Stimulated activated CD4-positive, alpha-beta T cell treated with anti-CD3 and anti-CD28 coated beads, TNF-alpha, amount 100 ng/mL, for 48 hours (primary cell): ENCODE measurements at places on chromosomes 5 and 9.

DNA sequence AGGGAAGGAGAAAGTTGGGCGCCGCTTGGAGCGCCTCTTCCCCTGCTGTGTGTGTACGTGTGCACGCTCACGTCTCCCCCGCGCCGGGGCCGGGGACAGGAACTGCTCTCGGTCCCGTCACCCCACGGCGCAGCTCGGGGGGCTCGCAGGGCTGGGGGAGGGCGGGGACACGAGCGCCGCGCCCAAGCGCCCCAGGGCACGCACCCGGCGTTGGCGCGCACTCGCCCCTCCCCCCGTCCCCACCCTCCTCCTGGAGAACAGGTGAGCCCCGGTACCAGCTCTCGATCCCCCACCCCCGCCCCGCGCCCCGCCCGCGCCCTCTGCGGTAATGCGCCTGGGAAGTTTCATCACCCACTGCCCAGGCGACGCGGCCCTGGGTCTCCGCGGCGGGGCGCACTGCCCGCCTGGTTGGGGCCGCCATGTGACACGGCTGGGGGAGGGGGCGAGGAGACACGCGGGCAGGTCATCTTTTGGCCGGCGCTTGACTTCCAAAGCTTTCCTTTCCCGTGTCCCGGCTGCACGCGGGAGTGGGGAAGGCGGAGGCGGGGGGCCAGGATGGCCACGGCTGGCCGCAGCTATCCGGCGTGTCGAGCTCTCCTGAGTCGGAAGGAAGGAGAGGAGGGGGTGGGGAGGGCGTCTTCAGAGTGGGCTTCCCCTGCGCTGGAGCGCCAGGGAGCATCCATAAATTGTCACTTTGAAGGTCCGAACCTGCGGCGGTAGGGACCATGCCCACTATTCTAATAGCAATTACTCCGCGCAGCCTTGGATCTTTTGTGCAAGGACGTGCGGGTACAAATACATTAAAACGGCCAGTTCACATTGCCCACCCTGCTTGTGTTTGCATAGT, 1.5 kb upstream of the STC2 start:
- DNase-seq, result peak; percentile 64

DNA sequence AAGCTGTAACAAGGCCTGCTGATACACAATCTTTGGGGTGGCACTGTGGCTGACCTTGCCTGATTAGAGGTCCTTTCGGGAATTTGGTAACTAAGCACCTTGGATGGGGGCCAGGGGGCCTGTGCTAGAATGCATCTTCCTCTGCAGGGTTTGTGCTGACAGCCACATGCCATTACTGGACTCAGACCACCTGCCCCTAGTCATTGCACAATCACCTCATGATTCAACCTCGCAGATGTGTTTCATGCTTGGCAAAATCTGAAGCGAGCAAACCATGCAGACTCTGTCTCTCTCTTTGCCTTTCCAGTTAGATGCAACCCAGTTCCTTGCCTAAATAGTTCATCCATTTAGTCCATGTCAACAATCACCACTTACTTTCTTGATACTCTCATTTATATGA, 96.5 kb upstream of the ERCC6L2 start:
- DNase-seq, result no peak

DNA sequence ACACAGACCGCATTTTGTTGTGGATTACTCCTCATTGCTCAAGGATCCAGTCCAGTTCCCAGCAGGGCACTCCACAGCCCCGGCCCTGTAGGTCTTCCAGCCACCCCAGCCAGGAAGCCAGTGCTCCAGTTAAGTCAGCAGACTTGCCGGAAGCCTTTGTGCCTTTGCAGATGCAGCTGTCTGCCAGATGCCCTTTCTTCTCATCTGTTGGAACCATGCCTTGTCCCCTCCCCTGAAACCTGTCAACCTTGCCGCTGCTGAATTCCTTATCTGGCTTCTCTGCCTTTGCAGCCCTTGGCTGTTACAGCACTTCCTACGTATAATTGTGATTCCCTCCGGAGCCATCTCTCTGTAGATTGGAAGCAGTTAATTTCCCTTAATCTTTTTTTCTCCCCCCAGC, 28.4 kb downstream of the PSAT1 start:
- no peak for DNase-seq

DNA sequence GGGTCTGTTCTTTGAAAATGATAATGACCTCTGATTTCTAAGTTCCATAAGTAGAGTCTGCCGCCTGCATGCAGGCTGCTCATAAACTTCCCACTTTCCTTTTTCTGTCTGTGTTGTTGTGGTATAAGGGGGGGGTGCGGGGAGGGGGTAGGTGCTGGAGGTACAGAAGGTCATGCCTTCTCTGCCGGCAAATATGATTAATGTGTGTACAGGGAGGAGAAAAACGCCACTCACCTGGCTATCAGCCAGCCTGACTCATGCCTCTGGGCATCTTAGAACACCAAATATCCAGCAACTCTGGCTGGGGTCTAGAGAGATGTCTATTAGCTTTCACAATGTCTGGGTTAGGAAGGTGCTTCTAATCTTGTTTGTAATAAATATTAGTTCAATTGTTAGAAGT, 128.3 kb downstream of the EFNA5 start:
- no peak for DNase-seq

DNA sequence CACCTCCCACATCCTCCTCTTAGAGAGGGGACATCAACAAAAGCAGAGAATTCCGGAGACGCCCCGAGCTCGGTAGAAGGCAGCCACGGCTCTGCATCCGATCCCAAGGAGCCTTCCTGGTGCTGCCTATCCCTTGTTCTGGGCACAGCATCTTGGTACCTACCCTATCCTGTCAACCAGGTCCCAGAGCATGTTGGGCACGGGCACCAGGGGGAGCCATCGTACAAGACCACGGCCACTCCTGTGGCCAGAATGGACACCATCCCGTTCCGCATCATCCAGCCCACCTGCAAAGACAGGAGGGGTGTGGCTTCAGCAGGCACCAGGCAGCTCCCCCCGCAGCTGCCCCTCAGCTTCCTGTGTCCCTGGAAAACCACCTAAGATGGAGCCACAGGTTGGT, 62.7 kb upstream of the ZNF354A start:
- no peak for DNase-seq

DNA sequence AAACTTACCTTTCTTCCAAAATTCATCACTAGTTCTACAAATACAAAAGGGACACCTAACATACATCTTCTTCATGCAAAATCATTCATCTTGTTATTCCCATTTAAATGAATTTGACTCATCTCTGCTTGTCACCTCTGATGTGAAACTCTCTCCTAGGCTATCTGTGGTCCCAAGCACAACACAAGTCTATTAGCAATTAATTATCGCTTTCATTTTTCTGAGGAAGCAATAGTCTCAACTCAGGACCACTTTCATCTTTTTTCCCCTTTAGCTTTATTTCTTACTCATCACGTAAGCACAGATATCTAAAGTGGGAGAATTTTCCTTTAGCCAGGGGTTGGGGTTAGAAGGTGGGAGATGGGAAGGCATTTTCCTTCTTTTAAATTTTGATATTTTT, 131.9 kb downstream of the ST8SIA4 start:
- no peak for DNase-seq

DNA sequence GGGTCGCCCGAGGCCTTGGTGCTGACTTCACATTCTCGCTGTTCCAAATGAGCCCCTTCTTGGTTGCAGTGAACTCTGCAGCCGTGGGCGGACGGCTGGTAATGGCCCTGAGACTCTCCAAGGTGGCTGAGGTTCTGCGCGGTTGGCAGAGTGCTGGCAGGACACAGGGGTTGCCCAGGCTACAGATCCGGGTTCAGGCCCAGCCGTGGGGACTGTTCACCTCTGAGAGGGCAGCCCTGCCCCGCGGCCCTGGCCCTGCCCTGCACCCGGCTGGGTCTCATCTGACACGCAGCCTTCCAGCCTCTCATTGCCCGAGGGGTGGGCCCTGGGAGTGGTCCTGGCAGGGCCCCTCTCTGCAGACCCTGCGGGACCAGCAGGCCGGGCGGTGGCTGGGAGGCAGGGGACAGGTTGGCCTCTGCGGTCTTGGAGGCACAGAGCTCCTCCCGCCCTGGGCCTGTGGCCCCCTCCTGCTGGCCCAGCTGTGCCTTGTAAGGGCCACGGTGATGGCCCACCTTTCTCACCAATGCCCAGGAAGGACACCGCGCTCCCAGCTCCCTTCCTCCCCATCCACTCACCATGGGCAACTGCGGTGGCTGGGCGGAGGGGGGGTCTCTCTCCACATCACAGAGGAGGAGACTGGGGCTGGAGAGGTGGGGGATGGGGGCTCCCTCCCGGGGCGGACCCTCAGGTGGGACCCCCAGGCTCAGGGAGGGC, 51.6 kb downstream of the AHRR start:
- no peak for DNase-seq

DNA sequence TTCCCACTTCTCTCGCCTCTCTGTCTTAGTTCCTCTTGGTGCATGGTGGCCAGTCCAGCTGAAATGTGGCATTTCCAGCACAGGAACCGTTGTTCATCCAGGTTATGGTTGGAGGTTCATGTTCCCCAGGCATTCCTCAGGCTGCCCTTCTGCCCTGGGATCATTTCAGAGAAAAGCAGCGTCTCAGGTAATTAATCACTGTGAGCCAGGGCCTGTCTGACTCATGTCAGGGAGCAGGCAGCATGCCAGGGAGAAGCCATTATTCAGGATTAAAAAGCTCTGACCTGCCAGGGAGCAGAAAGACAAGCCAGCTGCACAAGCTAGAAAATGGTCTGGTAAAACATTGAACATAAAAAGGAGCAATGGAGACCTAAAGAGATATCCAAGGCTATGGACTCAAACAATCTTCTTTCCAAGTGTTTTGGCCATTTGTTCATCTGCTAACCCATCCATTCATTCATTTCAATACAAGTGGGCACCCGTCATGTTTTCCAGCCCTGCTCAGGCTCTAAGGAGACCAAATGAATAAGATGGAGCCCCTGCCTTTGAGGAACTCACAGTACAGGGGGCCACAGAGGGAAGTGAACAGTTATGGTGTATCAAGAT, 241.4 kb downstream of the DRD1 start:
- DNase-seq, result no peak

GRCh38 chr9:75452512-75452911, 364.2 kb downstream of the OSTF1 start:
- DNase-seq, result no peak

GRCh38 chr9:71703172-71703872, 65.0 kb downstream of the CEMIP2 start:
- DNase-seq, result no peak

DNA sequence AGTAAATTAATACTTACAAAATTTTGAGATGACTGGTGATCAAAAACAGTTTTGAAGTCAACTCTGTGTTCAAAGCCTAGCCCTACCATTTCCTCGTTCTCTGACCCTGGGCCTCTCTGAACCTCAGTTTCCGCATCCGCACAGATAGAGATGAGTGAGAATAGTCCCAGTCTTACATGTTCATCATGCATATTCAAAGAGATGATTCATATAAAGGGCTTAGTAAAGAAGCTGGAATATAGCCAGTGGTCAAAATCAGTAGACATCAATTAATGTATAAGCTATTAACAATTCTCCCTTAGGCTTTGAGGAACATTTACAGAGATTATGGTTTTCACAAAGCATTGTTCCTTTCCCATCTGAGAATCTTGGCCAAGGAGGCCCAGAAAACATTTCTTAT, 250.6 kb downstream of the SPOCK1 start:
- no peak for DNase-seq

GRCh38 chr9:120438111-120438510, 141.9 kb downstream of the CDK5RAP2 start:
- no peak for DNase-seq

DNA sequence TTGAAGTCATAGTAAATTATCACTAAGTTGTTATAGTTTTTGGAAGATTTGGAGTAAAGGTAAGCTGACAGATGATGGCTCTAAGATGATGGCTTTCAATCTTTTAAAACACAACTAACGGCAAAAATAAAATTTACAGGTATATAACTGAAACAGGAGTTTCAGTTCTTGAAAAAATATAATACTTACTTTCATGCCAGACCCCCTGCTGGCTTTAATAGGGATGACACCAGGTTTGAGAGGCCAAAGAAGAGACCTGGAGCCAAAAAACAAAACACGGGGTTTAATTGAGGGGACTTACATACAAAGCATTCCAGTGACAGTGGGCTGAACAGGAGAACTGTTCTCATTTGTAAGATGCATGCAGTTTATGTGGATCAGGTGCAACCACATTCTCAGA, 301.7 kb upstream of the PCSK5 start:
- DNase-seq, result no peak

- no peak for DNase-seq
Measured at GRCh38 chr5:57537811-57538210, 55.2 kb upstream of the ACTBL2 start.

- no peak for DNase-seq
Measured at GRCh38 chr9:94145640-94146039, 61.4 kb downstream of the PTPDC1 start.

- DNase-seq, result no peak
Measured at GRCh38 chr9:98765256-98765655, 31.1 kb downstream of the ANKS6 start.

- DNase-seq, result no peak
Measured at GRCh38 chr5:163399923-163400322, 37.5 kb upstream of the CCNG1 start.

GRCh38 chr9:24672336-24672735, 126.6 kb upstream of the IZUMO3 start:
- DNase-seq, result no peak

DNA sequence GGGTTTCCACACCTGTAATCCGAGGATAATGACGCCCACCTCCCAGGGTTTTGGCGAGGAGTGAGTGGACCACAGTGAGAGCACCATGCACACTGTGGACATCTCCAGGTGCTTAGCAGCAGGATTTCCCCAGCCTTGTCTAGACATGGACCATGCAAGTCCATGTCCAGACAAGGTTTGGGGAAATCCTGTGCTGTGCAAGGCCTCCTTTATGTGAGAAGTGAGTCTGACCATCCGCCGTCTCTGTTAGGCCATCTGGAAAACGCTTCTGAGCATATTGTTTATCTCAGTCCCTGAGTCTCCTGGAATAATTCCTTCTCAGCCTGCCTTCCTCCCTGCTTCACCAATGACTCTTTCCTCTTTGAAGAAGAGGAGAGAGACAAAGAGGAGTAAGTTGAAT, 26.2 kb upstream of the TNFAIP8 start:
- no peak for DNase-seq

GRCh38 chr9:96612105-96612965, 7.3 kb downstream of the CDC14B start:
- no peak for DNase-seq

- no peak for DNase-seq
Measured at GRCh38 chr5:95621839-95622629, 2.1 kb downstream of the GPR150 start.

GRCh38 chr5:147234239-147234824, 494 bp upstream of the STK32A start:
- DNase-seq, result no peak

DNA sequence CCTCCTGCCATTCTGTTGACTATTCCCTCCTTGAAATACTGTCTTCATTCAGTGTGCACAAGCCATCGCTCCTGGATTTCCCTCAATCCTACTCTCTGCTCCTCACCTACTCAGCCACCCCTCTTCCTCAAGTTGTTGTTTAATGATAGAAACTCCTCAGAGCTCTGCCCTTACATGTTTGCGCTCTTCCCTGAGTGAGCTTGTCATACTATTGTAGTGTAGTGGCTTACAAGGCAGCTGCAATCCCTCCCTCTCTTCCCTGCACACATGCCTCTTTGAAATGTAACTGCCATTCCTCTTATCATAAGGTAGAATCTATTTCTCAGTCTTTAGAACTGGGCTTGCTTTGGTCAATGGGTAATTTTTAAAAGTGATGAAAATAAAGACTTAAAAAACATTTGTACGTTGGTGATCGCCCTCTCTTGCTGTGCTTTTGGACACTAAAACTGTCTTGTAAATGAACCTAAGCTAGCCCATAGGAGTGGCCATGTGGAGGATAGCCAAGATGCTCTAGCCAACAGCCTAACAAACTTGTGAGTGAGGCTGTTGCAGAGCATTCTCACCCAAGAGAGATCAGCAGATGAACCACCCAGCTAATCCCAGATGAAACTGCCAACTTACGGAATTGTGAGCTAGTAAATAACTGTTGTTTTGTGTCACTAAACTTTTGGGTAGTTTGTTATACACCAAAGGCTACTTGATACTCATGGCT, 18.1 kb upstream of the SMAD5 start:
- DNase-seq, result no peak
